ENCODE measurements at places on chromosomes 2 and 18. TPM values are rescaled to one million over a fixed set of nuclear protein-coding genes. Genes with fewer than 3 reads are reported as not detected.
A peak's percentile ranks its signal among the peaks of the same experiment; 100 is the strongest.

GRCh38 chr2:18833941-18834340, 244.6 kb upstream of the NT5C1B start:
- H3K27me3 ChIP-seq = no peaks in the 10 kb centered on the region
- no peak overlapping the region for H3K4me3 ChIP-seq
- peaks cover 4% of the 10 kb centered on the region for H3K36me3 ChIP-seq
- H3K4me1 ChIP-seq = peaks cover 2% of the 10 kb centered on the region

GRCh38 chr2:176105078-176105729, 1.9 kb upstream of the HOXD11 start:
- H3K27ac ChIP-seq = peak overlapping the region; percentile 1
- H3K36me3 ChIP-seq = peaks cover 5% of the 10 kb centered on the region
- H3K4me1 ChIP-seq = peaks cover 11% of the 10 kb centered on the region

- H3K4me3 ChIP-seq = no peak overlapping the region
- H3K27ac ChIP-seq = no peak overlapping the region
Measured at GRCh38 chr2:157320409-157320808, 5.2 kb downstream of the ERMN start.

- H3K27ac ChIP-seq = no peak within 1 kb of the TSS
- DNase-seq = no peak
- peaks cover 5% of the 10 kb centered on the region for H3K27me3 ChIP-seq
- H3K4me3 ChIP-seq = no peak within 1 kb of the TSS
Measured at GRCh38 chr2:231592636-231593145, at the start of gene TEX44. TSS of gene TEX44 (plus strand) at chr2:231592864. CDS start at chr2:231592952, 88 bp downstream.

DNA sequence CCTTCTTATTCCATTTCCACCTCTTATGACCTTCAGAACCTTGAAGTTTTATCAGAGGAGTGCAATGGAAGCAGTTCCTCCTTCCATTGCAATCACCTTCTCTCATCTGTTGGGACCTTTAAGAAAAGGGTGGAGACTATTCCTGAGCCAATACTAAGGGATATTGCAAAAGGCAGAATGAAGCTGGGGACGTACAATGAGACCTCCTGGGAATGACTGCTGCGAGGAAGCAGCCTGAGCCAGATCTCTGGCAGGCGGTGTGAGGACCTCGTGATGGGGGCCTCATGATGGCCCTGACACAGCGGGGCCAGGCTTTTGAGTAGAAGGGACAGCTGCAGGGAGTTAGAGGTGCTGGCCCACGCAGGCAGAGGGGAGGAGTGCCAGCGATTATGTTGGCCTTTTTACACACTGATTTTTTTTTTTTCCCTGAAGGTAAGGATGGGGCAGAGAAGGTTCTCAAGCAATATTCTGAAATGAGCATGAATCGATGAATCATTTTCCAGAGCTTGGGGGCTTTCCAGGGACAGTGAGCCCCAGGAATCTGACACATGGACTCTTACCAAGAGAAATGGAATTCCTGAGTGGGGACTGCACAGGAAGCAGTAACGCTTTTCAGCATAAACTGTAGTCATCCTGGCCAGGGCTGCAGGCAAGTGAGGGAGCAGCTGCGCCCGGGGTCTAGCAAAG, 40.0 kb upstream of the LAPTM4A start:
- peaks cover 46% of the 10 kb centered on the region for H3K27me3 ChIP-seq
- H3K27ac ChIP-seq = no peak overlapping the region
- peaks cover 5% of the 10 kb centered on the region for H3K36me3 ChIP-seq
- peaks cover 4% of the 10 kb centered on the region for H3K4me1 ChIP-seq
- DNase-seq = no peak

DNA sequence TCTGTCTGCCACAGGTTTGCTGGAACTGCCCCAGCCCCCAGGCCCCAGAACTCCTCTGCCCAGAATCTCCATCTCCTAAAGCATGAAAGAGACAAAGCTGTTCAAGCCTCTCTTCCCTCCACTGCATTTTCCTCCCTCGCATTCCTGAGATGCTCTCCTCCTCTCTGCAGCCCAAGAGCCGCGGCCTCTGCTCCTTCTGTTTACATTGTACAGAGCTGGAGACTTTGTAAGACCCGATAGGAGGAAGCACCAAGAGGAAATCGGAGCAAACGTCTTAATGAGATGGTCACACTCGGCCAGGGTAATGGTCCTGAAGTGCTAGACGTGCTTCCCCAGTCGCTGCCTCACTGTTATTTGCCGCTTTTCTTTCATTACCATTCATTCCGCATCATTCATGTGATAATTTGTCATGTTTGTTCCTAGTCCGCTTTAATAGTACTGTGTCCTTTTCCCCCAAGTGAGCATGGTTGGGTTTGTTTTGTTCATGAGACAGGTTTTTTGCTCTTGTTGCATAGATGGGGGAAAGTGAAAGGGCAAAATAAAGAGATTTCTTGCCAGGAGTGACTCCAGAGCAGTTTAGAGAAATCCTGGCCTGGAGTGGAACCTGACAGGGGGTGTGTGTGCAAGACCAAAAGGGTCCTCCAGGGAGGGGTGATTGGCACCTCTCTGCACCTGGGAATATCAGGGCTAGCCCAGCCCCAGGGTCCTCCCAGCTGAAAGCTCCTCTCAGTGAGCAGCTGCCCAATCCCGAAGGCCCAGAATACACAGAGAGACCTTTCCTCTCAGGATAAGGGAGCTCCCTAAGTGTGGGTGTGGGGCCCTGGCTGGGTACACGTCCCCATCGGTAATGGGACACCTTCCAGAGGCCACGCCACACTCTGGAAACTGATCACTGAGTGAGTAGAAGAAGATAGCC, 44.9 kb upstream of the ID2 start:
- no peaks in the 10 kb centered on the region for H3K36me3 ChIP-seq
- H3K27ac ChIP-seq = no peak overlapping the region
- H3K27me3 ChIP-seq = peaks cover 19% of the 10 kb centered on the region
- no peak for DNase-seq
- H3K4me3 ChIP-seq = no peak overlapping the region

GRCh38 chr2:181129364-181130056, 149.1 kb downstream of the UBE2E3 start:
- peaks cover 4% of the 10 kb centered on the region for H3K36me3 ChIP-seq
- peak overlapping the region; percentile 35 for H3K27ac ChIP-seq
- H3K4me3 ChIP-seq = peak overlapping the region; percentile 10
- peaks cover 26% of the 10 kb centered on the region for H3K4me1 ChIP-seq
- no peak for DNase-seq
- no peaks in the 10 kb centered on the region for H3K27me3 ChIP-seq

IMMT gene
- total RNA-seq = 61.3 TPM

TCF4 gene
- total RNA-seq = 2.9 TPM
